ENCODE measurements at places on chromosomes 1 and 21. TPM values are rescaled to one million over a fixed set of nuclear protein-coding genes. Genes with fewer than 3 reads are reported as not detected.

DNA sequence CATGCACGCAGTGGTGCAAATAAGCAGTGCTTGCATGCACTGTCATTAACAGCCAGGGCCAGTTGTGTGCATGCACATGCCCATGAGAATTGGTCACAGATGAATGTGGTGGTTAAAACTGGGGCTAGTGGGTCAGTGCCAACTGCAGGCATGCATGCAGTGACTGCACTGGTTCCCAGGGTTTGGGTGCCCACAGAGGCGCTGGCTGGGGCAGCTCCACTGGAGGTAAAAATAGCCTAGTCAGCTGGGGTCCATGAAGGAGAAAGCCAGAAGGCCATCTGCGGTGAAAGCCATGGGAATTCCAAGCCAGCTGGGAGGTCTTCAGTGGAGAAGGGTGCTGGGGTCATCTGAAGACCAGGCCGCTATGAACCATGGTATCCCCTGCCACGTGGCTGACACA, 70.2 kb downstream of the SLC5A9 start:
- DNase-seq = peak; percentile 14

DNA sequence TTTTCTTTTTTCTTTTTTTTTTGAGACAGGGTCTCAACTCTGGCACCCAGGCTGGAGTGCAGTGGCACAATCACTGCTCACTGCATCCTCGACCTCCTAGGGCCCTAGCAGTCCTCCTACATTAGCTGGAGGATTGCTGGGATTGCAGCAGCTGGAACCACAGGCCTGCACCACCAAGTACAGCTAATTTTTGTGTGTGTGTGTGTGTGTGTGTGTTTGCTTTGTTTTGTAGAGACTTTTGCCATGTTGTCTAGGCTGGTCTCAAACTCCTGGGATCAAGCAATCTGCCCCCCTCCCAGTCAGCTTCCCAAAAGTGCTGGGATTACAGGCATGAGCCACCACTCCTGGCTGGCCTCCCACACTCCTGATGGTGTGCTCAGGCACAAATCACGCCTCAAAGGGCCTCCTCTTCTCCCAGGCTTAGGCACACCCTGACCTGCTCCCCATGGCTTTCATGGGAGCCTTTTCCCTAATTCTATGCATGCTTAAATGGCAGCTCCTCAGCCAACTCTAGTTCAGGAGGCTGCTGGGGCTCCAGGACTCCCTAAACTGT, 9.4 kb downstream of the FAM229A start:
- DNase-seq = peak; percentile 49

DNA sequence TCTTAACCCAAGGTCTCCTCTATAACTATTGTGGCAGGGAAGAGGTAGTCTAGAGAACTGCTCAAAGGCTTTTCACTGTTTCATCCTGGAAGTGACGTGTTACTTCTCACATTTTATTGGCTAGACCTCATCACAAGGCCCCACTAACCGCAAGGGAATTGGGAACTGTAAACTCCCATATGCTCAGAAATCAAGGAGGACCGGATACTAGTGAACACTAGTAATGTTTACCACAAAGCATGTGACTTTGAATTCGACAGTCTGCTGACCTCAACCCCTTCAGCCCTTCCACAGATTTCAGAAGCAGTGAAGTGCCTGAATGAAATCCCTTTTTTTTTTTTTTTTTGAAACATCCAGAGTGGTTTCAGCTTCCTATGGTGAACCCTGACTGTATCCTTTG, 3.4 kb upstream of the EEIG2 start:
- DNase-seq = no peak

GRCh38 chr1:18148461-18148860, 40.9 kb downstream of the IGSF21 start:
- DNase-seq = no peak

GRCh38 chr1:10979483-10979920, 33.0 kb upstream of the TARDBP start:
- peak; percentile 59 for DNase-seq

- peak; percentile 46 for DNase-seq
These were observed 197.2 kb downstream of the ADSS2 start for GRCh38 chr1:244254467-244254866.

Gene C1orf21
- total RNA-seq = 45.6 TPM

Gene CCDC30
- total RNA-seq = 1.2 TPM

GRCh38 chr1:100299521-100300222, 33.7 kb downstream of the RTCA start:
- no peak for DNase-seq

- no peak for DNase-seq
These were observed 35.8 kb downstream of the GREM2 start for GRCh38 chr1:240575981-240576662.

DNA sequence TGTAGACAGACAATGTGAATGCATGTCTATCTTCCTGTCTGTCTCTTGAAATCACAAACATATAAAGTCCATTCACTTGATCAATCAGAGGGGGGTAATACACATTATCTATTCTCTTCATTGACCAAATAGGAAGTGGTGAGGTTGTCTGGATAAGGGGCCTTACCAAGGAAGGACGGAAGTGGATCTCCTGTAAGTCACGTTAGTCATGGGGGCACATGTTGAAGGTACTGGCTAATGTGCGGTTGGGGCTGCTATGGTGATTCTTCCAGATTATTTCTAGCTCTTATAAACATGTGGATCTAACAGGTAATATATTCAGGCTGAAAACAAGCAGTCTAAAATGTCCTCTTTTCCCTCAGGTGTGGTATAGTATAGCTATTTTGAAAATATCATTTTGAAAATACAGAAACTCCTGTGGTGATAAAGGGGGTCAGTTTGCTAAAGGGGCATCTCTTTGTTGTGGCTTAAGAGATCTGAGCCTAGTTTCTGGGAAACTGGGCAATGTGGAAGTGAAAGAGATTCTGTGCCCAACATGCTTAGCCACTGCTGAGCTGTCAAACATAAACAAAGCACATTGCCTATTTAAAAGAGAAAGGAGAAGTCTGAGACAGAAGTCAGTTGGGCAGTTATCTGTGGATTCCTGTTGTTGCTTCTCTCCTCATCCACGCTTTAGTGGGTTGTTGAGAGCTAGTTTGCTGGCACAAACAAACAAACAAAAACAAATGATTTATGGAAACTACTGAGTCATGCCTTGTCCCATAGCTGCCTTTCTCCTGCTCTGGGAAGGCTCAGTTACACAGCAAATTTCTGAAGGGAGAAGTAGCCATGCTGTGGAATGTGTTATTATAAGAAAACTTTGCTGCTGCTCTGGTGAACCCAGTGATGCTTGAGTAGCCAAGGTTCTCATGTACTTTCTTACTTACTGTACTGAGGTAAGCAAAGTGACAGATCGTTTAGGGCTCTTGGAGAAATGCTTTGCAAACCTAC, 166.9 kb downstream of the HLX start:
- no peak for DNase-seq

DNA sequence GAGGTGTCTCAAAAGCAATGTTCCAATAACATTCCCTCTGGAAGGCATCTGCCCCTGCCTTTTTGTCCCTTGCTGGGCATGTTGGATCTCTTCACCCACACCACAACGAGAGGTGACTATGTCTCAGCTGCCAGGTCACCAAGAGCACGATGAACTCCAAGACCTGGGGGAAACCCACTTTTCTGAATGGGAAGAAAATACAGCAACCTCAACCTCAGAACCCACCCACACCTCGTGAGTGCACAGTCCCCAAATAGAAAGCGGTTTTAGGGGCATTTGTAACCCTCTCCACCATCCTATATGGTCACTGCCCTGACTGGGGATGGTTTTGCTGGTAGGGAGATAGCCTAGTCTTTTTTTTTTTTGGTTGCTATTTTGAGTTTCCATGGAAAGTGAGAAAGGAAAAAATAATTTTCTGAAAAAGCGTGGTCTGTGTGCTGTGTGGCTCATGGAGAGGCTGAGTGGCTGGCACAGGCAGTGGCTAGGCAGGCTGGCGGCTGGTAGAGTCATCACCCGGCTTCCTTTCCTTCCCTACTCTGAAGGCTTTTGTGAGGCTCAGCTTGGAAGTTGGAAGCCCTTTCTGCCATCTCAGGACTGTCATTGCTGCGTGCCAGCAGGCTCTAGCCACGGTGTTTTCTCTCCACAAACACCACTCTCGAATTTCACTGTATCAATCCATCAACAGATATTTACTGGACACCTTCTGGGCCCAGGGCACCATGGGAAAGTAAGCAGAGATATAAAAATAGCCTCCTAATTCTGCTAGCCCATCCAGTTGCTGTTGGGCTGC, 15.8 kb downstream of the TSPAN2 start:
- peak; percentile 49 for DNase-seq

Gene C1orf116
- total RNA-seq = 2.0 TPM

Gene OPRD1
- total RNA-seq = not detected

- no peak for DNase-seq
These were observed 56.1 kb downstream of the GADD45A start for GRCh38 chr1:67741121-67741520.

Gene KISS1
- not detected for total RNA-seq

Gene ZNF593OS
- total RNA-seq = not detected

GRCh38 chr1:204278251-204278650, 64.5 kb upstream of the GOLT1A start:
- DNase-seq = no peak

DNA sequence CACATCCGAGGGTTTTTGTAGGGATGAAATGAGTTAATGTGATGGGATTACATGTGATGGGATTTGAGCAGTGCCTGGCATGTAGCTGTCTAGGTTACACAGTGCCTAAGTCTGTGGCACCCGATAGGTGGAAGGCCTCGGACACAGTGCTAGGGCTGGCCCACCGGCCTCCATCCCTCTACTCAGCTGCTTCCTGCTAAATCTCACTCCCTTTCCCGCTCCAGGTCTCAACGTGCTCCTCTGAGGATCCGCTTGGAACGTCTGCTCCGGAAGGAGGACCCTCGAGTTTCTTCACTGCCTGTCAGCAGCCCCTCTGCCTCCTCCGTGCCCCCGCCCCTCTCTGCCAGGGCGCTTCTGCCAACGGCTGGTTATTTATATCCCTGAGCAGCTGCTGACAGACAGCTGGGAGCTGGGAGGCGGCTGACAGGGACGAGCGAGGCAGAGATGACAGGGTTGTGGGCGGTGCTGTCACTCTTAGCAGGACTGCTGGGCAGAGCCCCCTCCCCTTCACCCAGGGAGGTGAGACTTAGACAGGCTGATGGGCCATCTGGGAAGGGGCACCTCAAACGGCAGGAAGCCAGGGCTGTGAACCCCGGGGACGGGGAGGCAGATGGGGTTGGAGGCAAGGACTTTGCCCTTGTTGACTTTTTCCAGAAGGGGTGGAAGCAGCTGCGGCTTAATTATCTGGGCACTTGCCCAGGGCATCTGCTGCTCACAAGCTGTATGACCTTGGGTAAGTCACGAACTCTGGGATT, 26.6 kb upstream of the LRRN2 start:
- peak; percentile 57 for DNase-seq

DNA sequence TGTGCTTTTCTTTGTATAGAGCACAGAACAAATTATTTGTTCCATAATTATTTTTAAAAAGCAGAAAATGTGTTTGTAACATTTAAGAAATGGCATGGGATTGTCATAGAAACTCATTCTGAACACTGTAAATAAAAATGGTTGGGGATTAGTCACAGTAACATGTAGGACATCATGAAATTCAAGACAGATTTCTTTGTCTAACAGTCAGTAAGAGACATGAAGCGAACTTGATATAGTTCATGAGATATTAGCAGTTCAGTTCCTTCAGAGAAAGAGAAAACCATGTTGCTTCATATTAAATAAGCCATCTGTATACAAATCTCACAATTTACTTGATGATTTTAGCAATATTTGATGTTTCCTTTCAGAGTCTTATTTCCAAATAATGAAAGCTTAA, 19.7 kb downstream of the NFIA start:
- no peak for DNase-seq

Gene HSD3B2
- total RNA-seq = not detected

Gene NLRP3
- 0.64 TPM for total RNA-seq

Gene OR2T35
- total RNA-seq = not detected

Gene OLIG2
- not detected for total RNA-seq

- no peak for DNase-seq
These were observed 8.9 kb upstream of the PRMT6 start for GRCh38 chr1:107047602-107048001.

DNA sequence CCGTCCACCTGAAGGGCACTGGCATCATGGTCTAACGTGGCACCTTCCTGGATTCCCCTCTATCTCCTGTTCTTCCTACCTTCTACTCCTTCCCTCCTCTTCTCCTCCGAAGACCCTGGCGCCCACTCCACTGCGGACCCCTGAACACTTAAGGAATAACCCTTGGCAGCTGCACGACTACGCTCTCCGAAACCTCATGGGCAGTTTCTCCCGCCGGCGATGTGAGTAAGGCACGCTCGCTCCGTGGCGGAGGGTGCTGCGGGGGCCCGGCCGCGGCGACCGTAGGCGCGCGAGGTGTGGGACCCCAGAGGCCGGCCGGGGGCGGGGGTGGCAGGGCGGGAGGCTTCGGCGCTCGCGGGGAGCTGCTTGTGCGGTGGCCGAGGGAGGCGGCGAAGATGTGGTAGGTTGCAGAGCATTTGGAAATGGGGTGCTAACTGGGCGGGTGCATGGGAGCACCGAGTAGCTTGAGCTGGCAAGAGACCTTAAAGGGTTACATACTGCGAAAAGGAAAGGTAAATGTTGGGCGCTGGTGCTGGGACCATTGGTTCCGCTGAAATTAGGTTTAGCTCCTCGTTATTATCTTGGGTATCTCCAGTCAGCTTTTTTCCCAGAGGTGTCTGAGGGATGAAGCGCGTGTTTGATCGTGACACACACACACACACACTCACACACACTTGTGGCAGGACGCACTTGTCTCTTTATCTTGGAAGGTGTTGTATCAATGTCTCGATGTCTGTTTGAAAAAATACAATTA, 876 bp downstream of the LRRC7 start:
- no peak for DNase-seq

Gene SPRR1A
- total RNA-seq = not detected

DNA sequence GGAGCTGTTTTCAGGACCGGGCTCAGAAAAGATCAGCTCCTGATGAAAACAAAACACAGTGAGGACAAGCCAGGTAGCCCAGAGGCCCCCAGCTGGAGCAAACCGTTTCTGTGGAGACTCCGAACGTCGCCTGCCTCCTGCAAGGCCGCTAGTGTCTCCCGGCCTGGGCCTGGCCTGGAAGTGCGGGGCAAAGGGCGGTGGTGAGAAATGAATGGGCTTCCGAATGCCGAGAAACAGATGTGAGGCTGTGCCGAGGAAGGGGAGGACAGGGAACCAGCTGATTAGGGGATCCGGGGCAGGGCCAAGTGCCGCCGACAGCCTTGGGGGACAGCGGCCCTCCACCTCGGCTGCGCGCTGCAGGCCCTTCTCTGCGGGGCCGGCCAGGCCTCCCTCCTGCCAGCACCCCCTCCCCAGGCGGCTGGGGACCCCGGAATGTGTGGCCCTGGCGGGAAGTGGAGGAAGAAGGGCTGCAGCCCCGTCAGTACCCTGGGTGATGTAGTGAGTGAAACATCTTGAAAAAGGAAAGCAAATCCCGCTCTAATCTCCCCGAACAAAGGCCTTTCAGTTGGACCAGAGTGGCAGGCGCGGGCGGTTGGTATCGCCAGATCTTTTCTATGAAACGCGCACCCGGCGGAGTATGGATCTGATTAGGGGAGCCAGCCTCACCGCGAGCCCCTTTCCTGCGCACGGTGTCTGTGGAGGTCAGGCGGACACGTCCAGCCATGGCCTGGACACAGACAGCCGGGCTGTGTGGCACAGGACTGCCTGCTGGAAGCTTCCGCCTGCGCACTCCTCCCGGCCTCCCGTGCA, 52.6 kb downstream of the PRDM16 start:
- no peak for DNase-seq

GRCh38 chr1:158830074-158830677, 975 bp upstream of the MNDA start:
- DNase-seq = no peak

- no peak for DNase-seq
These were observed 5.8 kb downstream of the PFKL start for GRCh38 chr21:44305691-44306090.

Gene DCST2
- 0.37 TPM for total RNA-seq

Gene FCRL5
- total RNA-seq = 0.17 TPM

Data from left ventricle myocardium superior (tissue), 1 donor.